Natural killer cell treated with Interleukin-12 subunit alpha and Interleukin-12 subunit beta and Interleukin-15 and Interleukin-18, amount 100 ng/mL, for 72 hours (primary cell): ENCODE measurements at places on chromosomes 5 and 9. TPM values are rescaled to one million over a fixed set of nuclear protein-coding genes. Genes with fewer than 3 reads are reported as not detected.

TMEM161B gene
- total RNA-seq, result 30.5 TPM

BRINP1 gene
- total RNA-seq, result not detected

DAPK1 gene
- 8.5 TPM for total RNA-seq

TAF11L2 gene
- total RNA-seq, result not detected

TRPM3 gene
- not detected for total RNA-seq

TPRN gene
- 19.1 TPM for total RNA-seq

TMEM171 gene
- 0.62 TPM for total RNA-seq

FGF1 gene
- not detected for total RNA-seq

TNFSF15 gene
- total RNA-seq, result 0.08 TPM

CCDC192 gene
- total RNA-seq, result not detected

- DNase-seq, result no peak
Observed at GRCh38 chr5:131305138-131305689, 41.4 kb downstream of the CDC42SE2 start.

DNA sequence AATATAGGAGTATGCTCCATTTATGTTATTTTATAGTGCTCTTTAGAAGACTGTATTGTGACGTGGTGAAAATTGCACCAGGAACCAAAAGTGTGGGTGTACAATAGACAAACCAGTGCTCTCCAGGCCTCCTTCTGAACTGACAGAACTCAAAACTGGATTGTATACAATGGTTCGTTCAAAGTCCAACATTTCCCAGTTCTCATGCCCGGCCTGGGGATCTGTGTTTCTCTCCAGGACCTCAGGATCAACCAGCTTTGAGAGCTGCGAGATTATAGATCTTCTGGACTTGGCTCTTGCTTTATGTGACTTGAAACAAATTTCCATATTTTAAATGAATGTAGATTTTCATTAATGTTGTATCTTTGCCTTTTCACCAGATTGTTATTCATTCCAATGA lies 60.8 kb upstream of the CER1 start:
- no peak for DNase-seq

GRCh38 chr5:120362426-120362825 lies 101.7 kb upstream of the PRR16 start:
- DNase-seq, result no peak

DNA sequence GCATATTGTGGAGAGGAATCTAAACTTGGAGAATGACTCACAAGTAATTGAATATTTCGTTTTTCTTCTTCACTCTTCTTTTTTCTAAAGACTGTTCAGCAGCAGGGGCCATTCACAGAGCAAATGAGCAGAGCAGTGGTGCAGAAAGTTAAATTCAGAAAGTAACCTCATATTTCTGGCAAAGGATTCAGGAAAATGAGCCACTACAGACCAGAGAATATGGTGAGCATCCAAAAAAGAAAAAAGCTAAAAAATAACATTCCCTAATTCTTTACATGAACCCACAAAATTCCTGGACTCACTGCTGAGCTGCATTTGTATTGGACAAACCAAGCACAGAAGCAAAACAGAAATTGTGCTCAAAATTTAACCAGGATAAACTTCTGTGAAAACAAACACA lies 1486.8 kb upstream of the C9orf72 start:
- no peak for DNase-seq

GRCh38 chr5:108168915-108169314 lies 213.0 kb downstream of the FBXL17 start:
- DNase-seq, result no peak

- DNase-seq, result no peak
Observed at GRCh38 chr5:104793031-104793754, 1230.6 kb upstream of the NUDT12 start.

GRCh38 chr5:14672484-14673394 lies 8.2 kb downstream of the OTULIN start:
- no peak for DNase-seq

DNA sequence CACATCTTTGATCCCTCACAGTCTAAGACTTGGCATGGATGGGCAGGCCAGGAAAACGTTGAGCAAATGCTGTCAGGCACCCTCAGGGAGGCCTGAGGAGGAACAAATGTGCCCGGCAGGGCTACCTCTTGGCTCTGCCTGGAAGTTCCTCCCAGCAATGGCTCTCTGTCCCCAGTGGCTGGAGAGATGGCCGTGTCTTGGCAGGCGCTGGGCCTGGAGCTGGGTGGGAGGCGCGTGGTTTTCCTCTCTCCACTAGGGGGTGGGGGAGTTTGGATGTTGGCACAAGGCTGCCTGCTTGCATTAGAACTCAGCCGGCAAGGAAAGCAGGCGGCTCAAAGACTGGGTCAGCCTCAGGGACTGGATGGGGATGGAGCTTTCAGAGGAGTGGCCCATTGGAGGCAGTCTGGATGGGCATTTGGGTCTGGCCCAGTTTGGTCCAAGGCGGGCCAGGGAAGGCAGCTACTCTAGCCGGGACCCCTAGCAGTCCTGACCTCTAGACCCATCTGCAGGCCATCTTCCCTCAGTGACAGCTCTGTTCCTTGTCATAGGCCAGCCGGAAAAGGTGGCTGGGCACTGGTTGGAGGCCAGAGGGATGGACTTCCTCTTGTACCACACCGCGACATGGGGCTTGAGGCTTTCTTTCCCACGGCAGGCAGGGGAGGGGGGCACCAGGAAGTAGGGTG lies 68.2 kb upstream of the STC2 start:
- DNase-seq, result no peak

- DNase-seq, result no peak
Observed at GRCh38 chr5:112682621-112683061, 55.0 kb upstream of the APC start.

GRCh38 chr5:168585119-168585856 lies 6.1 kb upstream of the PANK3 start:
- no peak for DNase-seq

GRCh38 chr5:14131855-14132503 lies 11.2 kb upstream of the TRIO start:
- no peak for DNase-seq

DNA sequence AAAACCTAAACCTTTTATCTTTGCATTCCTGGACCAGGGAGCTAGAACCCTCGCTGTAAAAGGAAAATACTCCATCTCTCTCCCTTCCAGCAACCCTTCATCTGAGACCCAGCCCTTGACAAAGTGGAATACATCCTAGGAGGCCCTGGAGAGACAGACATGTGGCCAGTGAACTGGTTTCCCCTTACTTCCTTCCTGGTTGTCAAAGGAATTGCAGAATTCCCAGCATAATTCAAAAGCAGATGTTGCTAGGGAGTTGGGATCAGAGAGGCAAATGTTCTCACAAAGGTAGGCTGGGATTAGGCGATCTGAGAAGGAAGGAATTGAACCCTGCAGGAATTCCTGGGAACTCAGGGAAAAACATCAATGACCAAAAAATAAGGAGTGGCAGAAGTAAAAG lies 80.9 kb downstream of the MARCHF3 start:
- no peak for DNase-seq

- DNase-seq, result no peak
Observed at GRCh38 chr9:90821697-90822096, 20.1 kb downstream of the SYK start.

- DNase-seq, result no peak
Observed at GRCh38 chr9:74333384-74334032, 163.6 kb upstream of the RORB start.

DNA sequence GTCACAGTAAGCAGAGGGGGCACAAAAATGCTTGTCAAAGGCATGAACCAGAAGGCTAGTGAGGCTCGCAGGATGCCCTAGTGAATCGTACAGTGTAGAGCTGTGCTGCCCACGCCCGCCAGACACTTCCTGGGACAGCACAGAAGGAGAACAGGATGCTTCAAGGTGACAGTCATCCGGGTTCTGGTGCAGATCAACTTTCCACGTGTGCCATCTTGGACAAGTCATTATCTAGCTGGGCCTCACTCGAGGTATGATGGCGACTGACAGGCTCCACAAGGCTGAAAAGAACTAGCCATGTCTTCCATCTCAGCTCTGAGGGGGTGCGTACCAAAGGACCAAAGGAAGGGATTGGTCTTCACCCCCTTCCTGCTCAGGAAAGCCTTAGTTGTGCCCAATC lies 14.0 kb downstream of the SPRY4 start:
- no peak for DNase-seq

DNA sequence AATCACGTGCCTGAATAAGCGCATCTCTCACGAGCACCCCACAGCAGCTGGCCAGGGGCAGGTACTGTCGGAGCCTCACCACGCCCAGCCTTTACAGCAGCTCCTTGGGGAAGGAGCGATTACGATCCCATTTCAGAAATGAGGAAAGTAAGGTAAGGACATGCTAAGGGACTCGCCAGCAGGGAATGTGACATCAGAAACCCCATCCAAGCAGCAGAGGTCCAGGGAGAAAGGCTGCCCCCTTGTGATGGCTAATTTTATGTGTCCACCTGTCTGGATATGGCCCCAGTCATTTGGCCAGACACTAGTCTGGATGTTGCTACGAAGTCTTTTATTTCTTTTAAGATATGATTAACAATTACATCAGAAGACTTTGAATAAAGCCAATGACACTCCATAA lies 77.3 kb downstream of the UBE2QL1 start:
- no peak for DNase-seq

- DNase-seq, result no peak
Observed at GRCh38 chr5:1299961-1300360, 5.1 kb upstream of the TERT start.

DNA sequence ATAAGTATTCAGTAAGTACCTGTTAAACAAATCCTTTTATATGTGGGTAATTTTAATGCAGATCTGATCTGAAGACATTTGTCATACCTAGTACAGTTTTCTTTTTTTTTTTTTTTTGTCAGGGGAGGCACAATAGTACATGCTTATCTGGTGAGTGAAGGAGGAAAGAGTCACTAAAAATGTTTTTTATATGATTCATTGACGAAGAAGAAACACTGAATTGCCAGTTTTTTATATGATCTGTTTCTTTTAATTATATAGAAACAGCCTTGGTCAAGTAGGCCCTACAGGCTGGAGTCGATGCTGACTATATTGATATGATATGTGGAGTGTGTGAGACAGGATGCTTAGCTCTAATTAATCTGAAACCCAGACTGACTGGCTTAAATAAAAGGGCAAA lies 315.2 kb downstream of the PSAT1 start:
- DNase-seq, result no peak

DNA sequence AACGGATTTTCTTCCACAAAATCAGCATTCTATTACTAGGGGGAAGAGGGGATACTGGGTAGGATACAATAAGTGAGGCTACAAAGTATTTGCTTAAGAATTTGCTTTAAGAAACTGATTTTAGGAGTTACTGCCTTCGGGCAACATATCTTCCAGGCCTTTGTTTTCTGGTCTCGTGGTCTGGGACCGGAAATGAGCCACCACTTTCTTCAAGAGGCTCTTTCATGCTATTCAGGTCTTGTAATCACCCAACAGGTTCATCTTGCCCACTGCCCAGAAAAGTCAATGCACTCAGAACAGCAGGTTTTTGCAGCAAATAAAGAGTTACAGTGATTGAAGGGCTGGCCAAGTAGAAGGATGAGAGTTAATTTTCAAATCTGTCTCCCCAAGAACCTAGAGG lies 6.6 kb upstream of the AOPEP start:
- DNase-seq, result no peak

DNA sequence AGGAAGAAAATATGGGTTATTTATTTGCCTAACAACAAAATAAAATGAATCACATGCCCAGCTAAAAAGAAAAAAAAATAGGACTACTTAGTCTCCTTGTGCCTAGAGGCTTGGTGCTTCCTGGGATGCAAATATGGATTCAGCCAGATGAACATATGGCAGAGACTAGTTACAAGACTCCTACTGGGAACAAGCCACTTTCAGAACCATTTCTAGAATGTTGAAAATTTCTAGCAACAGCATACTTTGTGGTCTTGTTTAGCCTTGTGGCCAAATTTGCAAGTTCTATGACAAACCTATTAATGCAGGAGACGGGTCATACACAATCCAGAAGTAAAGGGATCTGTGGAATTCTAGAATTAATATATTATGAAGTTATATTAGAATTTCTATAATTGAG lies 198.7 kb downstream of the CHSY3 start:
- no peak for DNase-seq

GRCh38 chr9:97535771-97536170 lies 34.3 kb downstream of the TMOD1 start:
- DNase-seq, result no peak

- DNase-seq, result no peak
Observed at GRCh38 chr9:27599102-27599869, 26.0 kb upstream of the C9orf72 start.

DNA sequence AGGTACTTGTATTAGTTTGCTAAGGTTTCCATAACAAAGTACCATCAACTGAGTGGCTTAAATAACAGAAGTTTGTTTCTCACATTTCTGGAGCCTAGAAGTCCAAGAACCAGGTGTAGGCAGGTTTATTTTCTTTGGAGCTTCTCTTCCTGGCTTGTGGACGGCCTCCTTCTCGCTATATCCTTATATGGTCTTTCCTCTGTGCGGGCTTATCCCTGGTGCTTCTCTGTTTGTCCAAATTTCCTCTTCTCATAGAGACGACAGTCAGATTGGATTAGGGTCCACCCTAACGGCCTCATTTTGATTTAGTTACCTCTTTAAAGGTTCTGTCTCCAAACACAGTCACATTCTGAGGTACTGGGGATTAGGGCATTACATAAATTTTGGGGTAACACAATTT lies 88.3 kb downstream of the RMI1 start:
- DNase-seq, result no peak

DNA sequence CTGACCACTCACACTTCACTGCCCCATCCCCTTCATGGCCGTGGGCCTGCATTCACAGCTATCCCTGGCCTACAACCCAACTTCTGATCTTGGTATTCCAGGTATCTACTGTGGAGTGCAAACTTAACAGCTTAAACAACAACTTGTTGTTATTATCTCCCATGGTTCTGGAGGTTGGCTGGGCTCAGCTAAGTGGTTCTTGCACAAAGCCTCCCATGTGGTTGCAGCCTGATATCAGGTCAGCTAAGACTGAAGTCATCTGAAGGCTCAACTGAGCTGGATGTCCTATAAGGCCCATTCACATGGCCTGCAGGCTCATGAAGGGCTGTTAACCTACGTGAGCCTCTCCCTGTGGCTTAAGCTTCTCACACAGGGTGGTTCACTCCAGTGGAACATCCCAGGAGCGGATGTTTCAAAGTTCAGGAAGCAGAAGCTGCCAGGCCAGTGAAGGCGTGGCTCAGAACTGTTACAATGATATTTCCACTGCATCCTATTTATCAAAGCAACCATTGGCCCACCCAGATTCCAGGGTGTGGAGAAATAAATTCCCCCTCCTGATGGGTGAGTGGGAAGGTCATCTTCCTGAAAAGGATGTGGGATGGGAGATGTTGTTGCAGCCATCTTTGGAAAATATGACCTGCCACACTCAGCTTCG lies 30.0 kb upstream of the TRIO start:
- no peak for DNase-seq

- no peak for DNase-seq
Observed at GRCh38 chr9:17005056-17005823, 129.6 kb upstream of the CNTLN start.
